ENCODE measurements at places on chromosomes 7 and 10.

DNA sequence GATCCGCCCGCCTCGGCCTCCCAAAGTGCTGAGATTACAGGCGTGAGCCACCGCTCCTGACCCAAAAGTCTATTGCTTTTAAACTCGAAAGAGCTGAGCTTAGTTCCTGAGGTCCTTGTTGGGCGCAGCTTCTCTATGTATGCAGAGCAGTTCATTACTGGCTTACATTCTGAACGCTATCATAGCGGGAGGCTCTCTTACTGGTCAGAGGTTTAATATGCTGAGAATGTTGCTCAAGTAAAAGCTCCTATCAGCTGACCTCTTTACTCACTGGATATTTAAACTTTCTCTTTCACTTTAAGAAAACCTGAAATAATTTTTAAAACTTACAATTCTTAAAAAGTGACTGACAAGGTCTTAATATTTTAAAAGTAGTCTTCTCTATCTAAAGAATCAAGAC is 160.8 kb upstream of the WNT16 start:
- DNase-seq, result no peak

- DNase-seq, result no peak
Observed at GRCh38 chr10:121091961-121092719, 241.0 kb downstream of the WDR11 start.

- peak; percentile 29 for DNase-seq
Observed at GRCh38 chr7:70696201-70696754, 435.7 kb upstream of the GALNT17 start.

GRCh38 chr7:85292908-85293576 is 106.2 kb upstream of the SEMA3D start:
- DNase-seq, result no peak

DNA sequence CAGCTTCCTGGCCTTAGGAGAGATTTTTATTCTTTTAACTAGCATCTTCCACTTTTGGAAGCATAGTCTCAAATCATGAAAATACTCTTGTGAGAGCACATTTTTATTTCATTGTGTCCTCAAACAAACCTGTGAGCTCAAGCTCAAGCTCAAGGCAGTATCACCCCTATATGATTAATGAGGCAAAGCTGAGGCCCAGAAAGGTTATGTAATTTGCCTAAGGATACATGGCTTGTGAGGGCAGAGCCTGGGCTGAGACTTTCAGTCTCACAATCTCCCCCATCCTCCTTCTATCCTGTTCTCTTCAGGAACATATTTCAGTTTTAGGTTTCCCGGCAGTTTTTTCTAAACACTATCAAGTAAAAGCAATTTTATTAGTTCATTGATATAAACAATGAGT is 359.5 kb downstream of the PTEN start:
- no peak for DNase-seq

DNA sequence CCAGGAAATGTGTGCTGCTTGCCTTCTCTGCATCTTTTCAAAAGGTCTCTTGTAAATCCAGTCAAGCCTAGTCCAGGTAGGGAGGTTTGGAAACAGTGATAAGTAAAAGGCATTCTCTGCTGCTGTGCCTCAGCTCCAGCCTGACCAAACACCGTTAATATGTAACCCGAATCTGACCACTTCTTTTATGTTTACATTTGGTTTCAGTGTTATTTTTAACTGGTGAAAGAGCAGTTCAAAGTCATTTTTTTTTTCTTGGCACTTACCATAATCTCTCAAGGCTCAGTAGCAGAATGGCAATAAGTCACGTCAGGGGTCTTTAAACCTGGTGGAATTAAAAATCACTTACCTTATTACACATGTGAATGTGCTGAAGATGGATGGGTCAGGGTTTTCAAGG is 216.8 kb downstream of the PTEN start:
- DNase-seq, result no peak

Data from brain pericyte (primary cell).